ENCODE measurements at places on chromosomes 1 and 21. TPM values are rescaled to one million over a fixed set of nuclear protein-coding genes. Genes with fewer than 3 reads are reported as not detected.

- DNase-seq, result no peak
Measured at GRCh38 chr1:172717722-172718465, 59.0 kb downstream of the FASLG start.

GRCh38 chr1:75559136-75559535 lies 51.8 kb downstream of the SLC44A5 start:
- no peak for DNase-seq

Gene IBA57
- total RNA-seq, result 10.8 TPM

GRCh38 chr1:19533626-19534025 lies 48.3 kb upstream of the CAPZB start:
- no peak for DNase-seq

Gene SEC16B
- not detected for total RNA-seq

DNA sequence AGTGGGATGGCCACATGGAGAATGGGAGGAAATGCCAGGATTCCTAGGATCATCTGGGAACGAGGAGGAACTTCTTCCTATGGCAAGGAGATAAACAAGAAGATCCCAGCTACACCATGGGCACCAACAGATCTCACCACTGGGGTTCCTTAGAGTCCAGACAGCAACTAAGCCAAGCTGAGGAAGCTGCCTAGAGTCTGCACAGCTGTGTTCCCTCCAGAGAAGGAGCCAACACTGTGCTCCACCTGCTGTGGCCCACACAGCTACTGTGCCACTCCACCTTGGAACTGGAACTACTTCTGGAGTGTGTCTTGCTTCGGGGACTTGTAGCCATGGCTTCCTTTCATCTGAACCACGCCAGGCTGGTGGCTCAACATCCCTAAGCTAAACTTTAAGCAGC lies 6.0 kb downstream of the IFNAR1 start:
- DNase-seq, result no peak

- no peak for DNase-seq
Measured at GRCh38 chr1:117682372-117682771, 76.5 kb downstream of the TENT5C start.

DNA sequence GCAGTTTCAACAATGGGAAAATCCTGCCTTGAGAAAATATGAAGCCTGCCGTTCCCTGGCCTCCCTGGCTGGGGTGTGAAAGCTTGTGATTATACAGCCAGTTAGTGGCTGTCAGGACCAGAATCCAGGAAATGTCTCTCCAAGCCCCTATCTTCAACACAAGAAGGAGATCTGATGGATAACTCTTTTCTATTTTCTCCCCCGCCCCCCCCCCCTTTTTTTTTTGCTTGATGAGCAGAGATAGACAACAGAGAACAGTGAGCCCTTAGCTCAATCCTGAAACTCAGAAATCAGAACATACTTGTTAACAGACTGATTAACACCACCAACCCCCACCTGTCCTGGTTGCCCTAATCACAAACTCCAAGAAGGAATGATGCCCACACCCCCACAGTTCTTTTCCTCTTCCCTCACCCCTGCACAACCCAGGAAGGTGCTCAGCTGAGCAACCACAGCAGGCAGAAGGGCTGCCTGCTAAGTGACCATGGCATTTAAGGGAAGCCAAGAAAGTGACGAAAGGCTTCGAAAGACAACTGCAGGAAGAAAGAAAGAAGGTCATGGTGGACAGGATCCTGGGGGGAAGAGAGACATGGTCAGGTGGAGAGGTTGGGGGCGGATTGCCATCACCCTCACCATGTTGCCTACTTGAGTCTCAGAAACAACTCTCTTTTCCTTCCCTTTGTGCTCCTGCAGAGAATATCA lies 12.3 kb upstream of the DENND2D start:
- no peak for DNase-seq

DNA sequence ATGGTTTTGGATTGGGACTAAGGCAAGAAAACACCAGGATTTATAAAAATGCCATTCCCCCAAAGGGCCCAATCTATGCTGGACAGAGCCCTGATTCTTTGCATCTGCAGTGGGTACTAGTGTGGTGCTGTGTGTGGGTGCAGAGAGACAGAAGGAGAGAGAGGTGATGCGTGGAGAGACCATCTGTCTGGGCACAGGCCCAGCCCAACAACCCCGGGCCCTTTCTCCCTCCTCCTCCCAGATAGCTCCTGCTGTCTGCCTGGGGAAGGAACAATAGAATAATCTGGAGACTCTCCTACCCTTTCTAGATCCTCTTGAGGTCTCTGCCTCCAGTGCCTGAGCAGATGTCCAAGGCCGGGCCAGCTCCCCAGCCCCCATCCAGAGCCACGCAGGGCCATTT lies 15.1 kb downstream of the KIAA1614 start:
- no peak for DNase-seq

GRCh38 chr1:1594602-1595260 lies 5.2 kb downstream of the FNDC10 start:
- DNase-seq, result no peak

DNA sequence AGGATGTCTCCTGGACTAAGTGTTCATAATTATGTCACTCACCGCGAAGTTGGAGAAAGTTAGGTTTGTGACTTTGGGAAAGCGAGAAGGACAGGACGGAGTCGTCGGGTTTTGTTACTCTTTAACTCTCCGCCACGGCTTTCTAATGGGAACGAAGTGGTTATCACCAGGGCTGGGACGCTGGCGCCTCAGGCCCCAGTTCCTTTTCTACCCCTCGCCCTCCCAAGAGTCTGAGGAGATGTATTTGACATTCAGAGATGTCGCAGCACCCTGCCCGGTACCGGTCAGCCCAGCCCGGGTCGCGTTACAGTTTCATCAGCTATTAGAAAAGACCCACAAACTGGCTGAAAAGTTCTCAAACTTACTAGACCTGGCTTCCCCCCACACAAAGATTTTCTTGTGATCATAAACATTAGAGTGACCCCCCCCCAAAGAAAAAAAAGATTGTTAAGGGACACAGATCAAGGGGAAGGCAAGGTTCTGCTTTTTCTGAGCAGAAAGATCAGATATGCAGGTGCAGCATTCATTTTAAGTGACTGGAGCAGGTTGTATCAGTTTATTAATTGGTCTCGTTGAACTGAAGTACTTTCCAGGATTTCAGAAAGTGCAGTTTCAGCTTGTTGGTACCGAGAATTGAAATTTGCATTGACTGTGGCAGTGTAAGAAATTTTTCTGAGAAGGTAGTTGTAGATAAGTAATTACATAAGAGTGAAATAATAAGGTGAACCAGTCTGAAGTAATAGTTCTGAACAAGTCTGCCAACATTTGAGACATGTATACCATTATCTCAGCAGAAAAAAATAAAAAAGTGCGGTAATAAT lies 859 bp upstream of the ZBTB18 start:
- DNase-seq, result peak; percentile 9

DNA sequence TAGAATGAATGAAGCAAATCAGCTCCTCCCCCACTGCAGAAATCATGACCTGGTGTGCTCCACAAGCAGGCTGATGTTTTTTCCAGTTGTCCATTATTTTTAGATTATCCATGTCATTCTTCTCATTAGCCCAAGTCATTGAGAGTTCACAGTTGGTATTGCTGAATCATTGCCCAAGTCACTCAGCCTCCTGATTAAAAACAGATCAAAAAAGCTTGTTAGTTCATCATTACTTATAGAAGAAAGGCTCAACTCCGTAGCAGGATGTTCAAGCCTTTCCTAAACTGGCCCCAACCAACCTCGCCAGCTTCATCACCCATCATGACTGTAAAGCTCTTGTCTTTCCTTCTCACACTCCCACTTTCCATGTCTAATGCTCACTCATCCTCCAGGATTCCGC lies 161.3 kb upstream of the CTTNBP2NL start:
- DNase-seq, result no peak

Gene KCNJ15
- 0.43 TPM for total RNA-seq

DNA sequence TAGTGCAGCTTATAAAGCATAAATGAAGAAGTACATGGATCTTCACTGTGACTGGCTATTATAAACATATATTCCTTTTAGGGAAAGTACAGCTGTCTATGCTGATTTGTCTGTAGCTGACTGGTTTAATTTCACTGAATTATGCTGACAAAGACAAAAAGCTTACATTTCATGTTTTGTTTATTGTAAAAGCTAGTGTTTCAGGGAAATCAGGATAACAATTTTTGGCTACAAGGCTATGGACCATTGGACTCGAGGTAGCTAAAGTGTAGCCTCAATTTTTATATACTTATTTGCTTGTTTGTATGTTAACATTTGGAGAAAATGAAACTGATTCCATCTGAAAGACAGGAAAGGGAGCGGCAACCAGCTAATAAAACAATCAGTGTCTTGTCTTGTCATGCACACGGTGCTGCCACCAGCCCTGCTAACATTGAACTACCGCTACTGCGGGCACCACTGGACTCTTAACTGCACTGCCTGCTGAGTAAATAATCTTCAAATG lies 480.2 kb downstream of the COL11A1 start:
- DNase-seq, result no peak

Gene KRTAP22-2
- not detected for total RNA-seq

Gene CALML6
- 0.47 TPM for total RNA-seq

DNA sequence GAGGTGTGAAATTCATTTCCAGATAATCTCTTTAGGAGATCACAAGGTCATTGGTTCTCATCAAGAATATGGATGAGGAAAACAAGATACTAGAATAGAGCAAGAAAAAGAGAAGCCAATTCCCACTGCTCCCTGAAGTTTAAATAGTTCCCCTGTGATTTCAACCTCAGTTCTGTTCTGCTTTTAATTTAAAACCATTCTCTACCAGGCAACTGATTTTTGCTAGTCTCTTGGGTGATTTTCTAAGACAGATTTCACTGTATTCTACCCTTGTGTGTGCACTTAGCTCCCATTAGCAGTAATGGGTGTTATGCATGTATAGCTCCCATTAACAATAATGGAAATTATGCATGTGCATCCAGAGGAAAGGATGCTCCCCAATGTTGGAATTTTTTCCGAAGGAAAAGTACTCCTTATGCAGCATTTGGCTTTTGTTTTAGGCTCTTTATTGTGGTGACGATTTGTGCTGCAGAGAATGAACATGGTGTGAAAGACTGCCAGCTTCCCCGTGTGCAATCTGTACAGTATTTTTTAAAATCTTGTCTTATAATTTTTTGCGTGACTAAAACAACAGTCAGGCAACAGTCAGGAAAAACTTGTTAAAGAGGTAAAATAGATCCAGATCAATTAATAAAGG lies 144.0 kb upstream of the ZRANB2 start:
- DNase-seq, result no peak

DNA sequence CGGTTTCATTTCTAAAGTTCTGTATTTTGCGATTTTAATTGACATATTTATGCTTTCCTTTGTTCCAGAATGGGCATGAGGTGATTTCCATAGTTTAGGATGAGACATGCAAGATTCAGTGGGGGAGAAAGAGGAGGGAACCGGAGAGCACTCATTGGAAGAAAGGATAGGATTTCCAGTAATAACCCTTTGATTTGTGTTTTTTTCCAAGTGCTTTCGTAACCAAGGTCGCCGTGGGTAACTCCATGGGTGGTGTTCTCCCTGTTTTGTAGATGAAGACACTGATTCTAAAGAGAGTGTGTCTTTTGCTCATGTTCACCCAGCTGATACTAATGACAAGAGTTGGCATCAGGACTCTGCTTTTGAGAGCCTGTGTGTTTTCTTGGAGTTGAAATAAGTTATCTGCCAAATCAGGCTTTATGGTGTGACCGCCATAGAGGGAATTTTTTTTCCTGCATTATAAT lies 170.1 kb downstream of the DHRS3 start:
- DNase-seq, result no peak

Gene ANXA9
- not detected for total RNA-seq

Gene BCAS2
- 46.4 TPM for total RNA-seq

DNA sequence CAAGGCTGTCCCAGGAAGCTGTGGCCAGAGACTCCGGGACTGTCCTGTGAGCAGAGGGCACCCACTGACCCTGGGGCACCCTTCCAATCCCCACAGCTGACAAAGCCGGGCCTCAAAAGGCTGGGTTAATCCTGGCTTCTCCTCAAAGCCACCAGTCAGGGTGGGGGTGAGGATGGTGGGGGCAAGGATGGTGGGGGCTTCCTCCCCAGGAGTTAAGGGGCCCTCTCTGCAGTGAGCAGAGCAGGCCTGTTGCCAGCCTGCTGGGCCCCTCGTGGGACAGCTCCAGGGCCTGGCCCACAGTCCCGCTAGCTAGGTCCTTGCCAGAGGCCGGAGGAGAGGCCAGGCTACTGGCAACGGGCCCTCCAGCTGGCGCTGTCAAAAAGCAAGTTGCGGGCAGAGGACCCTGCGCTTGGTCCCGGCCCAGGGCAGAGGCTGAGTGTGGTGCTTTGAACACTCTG lies 37.9 kb upstream of the CCDC27 start:
- DNase-seq, result no peak

Gene NT5C1A
- total RNA-seq, result not detected

GRCh38 chr1:172351346-172351745 lies 69.1 kb upstream of the C1orf105 start:
- no peak for DNase-seq

DNA sequence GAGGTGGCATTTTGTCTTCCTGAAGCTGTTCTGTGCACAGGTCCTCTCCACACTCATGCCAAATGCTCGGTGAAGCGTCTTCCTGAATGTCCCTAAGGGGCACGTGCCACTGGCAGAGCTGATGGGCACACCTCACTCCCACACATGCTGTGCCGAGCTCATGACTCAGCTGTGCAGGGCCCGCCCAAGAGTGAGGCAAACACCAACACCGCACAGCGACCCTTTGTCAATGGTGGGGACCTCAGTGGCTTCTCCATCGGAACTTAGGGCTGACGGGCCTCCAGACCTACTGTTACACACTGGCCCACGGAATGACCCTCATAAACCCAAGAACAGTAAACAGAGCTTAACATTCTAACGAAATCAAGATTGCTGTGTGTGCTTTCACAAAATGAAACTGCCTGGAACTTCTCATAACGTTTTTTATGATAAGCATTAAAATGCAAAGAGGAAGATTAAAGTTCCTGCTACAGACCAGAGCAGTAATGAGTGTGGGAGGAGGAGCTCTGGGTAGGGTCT lies 89.3 kb downstream of the SIM2 start:
- no peak for DNase-seq

- DNase-seq, result no peak
Measured at GRCh38 chr1:219794085-219794743, 134.1 kb downstream of the SLC30A10 start.

Gene FCRL4
- total RNA-seq, result not detected

- DNase-seq, result peak; percentile 7
Measured at GRCh38 chr1:208988811-208989222, 594.7 kb upstream of the CAMK1G start.
